NCI-H146 (cell line): ENCODE measurements at places on chromosomes 12 and 14.

GRCh38 chr12:19726122-19726521 lies 286.8 kb downstream of the AEBP2 start:
- no peak for DNase-seq

DNA sequence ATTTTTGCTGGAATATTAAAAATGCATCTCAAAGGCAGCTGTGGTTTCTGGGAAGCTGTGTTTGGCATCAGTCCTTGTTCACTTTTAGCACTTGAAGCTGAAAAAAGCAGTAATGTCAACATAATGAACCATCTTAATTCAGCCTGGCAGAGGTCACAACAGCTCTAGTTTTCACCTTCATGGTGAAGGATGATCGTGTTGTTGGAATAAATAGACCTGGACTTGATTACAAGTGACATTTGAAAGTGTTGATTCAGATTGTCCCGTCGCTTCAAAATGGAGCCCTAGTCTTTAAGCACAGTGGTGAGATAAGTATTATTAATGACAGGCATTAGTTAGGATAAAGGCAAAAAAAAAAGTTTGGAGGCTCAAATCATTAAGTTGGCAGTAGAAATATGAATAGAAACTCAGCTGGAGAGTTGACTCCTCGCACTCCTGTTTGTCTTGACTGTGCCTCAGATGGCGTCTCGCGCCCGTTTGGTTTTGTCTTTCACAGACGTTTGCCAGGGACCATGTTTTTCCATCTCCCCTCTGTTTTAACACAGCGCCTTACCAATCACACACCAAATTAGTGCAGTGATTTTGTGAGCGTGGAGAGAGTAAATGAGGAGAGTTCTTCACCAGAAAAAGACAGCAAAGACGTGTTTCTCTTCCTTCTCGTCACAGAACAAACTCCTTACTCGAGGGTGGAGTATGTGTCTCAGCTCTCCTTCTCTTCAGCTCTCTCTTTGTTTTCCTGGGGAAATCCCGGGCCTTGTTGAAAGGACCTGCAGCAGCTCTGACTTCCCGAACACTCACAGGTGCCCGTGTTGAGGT lies 53.4 kb upstream of the MMP17 start:
- no peak for DNase-seq

DNA sequence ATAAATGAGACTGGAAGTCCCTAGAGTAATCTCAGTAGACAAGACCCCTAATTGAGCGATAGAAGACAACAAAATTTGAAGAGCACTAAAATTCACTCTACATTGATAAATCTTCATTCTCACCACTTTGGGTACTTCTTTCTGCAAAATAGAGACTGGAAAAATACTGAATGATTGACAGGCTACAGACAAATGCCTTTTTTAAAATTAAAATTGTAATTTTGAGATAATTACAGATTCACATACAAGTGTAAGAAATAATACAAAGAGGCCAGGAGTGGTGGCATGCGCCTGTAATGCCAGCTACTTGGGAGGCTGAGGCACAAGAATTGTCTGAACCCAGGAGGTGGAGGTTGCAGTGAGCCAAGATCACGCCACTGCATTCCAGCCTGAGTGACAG lies 4.5 kb upstream of the CORO1C start:
- DNase-seq: no peak

DNA sequence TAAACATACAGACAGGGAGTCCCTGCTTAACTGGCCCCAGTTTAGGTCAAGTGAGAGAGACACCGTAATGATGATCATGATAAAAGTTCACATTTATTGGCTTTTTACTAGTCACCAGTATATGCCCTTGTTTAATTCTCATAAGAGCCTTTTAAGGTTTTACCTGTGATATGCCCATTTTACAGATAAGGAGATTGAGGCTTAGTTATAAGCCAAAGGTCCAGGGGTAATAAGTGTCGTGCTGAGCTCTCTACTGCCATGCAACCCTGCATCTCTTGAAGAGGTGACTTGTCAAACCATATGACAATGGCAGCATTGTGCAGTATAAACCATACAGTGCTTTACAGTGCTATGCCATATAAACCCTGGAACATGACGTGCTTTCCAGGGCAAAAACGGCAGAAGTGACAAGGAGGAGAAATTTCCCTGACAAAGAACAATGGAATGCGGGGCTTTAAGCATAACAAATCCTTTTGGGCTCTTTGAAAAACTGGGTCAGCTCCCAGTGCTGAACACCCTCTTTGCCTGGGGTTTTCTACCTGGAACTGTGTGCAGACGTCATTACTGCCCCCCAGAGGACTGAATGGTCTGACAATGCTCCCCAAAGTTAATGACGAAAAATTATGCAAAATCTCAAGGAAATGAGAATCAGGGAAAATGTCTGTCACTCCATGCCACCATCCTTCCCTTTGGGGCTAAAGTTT lies 59.7 kb upstream of the C14orf132 start:
- DNase-seq: peak; percentile 3

- peak; percentile 17 for DNase-seq
Observed at GRCh38 chr14:101709962-101710931, 51.3 kb upstream of the PPP2R5C start.

DNA sequence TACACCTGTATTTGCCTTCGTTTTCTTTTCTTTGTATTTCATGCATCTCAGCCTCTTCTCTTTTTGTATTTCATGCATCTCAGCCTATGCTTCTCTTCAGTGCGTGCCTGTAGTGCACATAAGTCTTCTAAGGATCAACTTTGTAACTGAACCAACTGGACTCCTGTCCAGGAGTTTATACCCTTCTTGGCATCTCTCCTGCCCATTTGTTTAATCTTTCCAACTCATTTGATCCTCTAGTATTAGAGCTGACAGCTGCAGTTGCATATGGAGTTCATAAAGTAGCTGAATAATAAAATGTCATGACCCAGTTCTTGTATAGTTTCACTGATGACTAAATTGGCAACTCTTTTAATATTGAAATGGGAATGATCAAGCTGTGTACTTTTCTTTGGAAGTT lies 89.7 kb downstream of the FGD4 start:
- DNase-seq: no peak

DNA sequence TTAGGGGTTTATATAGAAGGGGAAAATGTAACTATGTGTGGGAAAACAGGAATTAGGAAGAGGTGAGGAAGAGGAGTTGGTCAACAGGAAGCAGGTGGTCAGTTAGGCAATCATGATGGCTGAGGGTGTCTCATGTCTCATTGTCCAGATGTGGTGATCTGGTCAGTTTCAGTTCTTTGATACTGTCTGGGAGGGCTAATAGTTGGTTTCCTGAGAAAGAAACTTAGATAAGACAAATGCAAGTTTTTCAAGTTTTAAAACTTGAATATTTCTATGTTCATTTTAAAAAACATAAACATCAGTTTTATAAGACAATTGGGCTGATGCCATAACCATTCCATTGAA lies 1121.8 kb upstream of the USP15 start:
- DNase-seq: no peak

DNA sequence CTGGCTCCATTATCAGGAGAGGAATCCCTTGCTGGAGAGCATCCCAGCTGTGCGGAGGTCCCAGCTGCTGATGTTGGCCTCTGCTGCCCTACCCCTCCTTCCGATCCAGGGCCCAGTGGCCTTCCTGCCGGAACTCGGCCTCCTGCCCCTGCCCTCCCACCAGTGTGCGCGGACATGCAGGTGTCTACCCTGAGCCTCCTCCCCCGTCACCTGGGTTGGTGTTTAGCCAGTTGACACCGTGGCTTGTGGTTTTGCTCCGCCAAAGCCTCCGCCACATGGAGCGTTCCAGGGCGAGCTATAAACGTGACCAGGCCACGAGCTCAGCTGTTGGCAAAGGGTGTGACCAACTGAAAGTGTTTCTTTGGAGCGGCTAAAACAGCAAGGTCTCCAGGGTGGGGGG lies 1104.3 kb downstream of the BCL11B start:
- DNase-seq: no peak

DNA sequence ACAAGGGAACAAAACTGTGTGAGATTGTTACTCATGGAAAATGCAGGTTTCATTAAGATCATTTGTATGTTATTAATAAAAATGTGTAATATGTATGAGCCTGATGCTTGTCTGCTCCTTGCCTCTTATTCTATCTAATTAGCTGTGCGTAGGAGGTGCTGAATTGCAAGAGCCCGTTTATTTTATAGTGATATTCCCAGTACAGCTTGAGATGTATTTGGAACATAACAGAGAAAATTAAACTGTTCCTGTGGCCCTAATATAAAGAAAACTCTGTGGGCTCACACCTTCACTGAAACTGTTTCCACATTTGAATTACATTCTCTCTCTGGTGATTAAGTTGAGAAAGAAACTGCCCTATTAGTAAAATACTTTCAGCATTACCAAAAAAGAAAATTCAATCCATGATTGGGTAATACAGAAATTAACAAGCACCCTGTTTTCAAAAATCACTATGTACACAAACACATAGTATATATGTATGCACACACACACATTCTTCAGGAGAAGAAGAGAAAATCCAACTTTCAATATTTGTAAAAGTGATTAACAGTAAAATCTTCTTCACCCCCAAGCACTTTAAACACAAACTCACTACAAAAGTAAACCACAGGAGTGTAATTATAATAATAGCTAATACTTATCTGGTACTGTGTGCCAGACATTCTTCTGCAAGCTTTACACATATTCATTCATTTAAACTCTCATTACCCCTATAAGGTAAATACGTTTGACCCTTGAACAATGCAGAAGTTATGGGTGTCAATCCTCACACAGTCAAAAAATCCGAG lies 233.2 kb downstream of the PHLDA1 start:
- DNase-seq: peak; percentile 48

- DNase-seq: no peak
Observed at GRCh38 chr14:92600318-92601053, 86.9 kb downstream of the RIN3 start.

DNA sequence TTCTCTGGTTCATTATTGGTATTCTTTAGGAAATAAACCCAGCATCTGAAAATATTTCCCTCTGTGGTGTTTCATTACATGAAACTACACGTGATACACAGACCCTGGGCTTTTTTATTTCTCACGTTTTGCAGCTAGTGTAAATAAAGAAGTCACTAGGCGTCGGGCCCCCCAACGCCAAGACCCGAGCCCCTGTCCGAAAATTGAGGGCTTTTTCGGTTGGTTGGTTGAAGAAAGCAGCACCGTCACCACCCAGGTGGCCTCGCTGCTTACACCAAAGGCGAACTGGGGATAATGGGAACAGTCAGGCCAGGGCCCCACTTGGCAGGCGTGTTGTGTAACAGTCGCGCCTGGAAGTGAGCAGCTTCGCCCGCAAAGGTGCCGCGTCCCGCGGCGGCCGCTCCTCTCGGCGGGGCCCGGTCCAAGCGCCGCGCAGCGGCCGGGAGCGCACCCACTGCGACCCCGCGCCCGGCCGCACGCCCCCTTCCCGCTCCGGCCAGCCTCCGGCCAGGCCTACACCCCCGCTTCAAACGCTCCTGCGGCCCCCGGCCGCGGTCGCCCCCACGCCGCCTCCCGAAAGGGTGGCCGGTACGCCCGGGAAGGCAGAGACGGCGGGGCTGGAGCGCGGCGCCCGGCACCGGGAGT lies 1.2 kb downstream of the DUSP16 start:
- DNase-seq: peak; percentile 69

GRCh38 chr12:114623737-114624136 lies 60.2 kb downstream of the TBX3 start:
- DNase-seq: no peak

GRCh38 chr12:5520037-5520436 lies 88.1 kb downstream of the NTF3 start:
- no peak for DNase-seq

DNA sequence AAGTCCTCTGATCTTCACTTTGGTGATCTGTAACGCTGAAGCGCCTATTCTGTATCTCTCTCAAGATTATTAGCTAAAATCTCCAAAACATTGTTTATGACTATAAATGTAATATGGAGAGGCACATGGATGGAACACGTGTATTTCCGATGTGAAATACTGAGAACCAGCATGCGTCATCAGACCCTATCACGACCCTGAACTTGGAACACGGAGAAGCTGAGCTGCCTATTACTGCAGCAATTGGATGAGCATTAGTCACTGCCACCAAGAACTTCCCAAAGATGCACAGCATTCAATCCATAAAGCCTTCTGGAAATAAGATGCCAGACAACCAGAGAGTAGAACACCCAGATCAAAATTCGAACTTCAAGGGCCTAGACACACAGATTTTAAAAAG lies 61.9 kb downstream of the PRKAB1 start:
- DNase-seq: no peak

DNA sequence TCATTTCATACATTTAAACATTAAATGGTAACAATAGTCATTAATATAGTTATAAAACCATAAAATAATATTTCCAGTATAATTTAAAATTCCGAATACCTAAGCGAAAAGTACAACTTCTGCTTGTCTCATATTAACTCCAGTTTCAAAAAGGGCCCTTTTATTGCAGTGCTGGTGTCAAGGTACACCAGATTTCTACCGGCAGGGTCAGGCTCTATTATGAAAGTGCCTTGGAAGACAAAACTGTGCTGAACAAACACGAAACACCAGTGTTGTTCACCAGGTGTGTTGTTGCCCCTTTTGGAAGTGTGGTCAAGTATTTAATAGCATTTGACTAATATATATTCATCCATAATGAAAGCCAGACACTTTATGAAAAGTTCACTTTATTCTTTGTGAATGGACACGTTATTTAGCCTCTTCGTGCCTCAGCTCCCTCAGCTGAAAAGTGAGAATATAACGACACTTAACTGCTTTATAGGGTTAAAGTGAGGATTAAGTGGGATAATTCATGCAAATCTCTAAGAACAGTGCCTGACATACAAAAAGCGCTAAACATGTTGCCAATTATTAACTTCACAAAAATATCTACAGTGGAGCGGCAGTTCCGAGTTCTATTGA lies 20.3 kb upstream of the GNS start:
- no peak for DNase-seq
